RKO (cell line): ENCODE measurements at places on chromosomes 12 and 14.
A peak's percentile ranks its signal among the peaks of the same experiment; 100 is the strongest.

DNA sequence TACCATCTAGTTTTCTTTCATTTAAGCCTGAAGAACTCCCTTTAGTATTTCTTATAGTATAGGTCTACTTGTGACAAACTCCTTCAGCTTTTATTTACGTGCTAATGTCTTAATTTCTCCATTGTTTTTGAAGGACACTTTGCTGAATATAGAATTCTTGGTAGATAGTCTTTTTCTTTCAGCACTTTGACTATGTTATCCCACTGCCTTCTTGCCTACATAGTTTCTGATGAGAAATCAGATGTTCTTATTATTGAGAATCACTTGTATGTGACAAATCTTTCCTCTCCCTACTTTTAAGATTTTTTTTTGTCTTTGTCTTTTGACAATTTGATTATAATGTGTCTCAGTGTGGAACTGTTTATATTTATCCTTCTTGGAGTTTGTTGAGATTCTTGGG, 5.1 kb upstream of the MIS18BP1 start:
- no peak for DNase-seq

DNA sequence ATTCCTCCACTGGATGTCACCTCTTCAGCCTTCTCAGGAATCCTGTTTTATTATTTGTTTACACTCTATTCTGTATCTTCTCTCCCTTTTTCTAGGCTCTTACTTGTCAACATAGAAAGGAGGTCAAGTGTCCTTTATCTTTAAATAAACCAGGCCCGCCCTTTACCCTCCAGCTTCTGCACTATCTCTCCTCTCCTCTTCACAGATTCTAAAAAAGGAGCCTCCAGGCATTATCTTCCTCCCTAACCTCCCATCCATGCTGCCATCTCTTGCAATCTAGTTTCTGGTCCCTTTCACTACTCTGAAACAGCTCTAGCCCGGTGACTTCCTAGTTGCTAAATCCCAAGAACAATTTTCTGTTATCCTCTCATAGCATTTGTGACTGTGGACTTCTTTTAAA, 24.1 kb upstream of the ARID2 start:
- no peak for DNase-seq

DNA sequence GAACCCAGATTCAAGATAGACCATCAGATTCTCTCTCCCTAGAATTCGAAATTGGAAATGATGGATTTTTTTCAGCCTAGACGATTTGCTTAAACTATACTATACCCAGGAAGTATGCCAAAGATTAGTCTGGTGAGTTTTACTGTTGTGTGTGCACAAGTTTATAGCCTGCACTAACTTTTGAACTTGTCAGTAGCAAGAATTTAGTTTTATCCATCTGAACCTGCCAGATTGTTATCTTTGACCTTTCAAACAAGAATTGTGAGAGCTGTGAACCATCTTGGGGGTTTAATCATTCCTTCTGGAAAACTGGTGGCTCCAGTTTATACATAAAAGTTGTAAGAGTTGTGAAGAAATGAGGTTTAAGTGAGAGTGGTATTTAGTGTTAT, 243.5 kb upstream of the DAAM1 start:
- no peak for DNase-seq

DNA sequence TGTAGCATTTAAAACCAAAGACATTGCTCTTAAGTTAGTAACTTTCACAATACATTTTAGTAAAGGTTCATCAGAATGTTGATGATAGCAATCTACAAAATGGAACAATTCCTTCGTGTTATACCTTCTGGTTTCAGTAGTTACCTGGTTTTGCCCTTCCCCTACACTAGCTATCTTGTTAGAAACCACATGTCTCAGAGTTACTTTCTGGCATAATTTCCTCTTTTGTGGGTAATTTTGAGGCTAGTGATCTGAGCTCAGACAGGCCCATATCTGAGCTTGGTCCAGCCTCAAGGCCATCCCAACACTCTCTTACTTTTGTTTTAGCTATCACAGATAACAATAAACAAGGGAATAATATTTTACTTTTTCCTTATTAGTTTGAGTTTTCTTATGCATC, 196.9 kb downstream of the KITLG start:
- DNase-seq = no peak

DNA sequence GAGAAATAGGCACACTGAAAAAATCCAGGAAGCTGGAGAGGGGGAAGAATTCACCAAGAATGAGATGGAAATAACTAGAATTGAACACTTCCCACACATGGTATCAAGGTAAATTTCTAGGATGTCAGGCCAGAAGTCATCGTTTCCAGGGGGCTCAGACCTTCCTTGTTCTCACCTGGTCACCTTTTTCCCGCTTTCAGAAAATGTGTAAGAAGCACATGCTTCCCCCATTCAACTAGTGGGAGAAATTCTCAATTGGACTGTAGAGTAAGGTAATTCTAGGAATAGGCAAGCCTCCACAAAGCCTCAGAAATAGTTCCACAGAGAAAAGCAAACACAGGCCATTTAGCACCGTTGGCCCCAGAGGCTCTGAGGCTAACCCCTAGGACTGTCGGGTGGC, 2.8 kb upstream of the PTMS start:
- no peak for DNase-seq

- DNase-seq = peak; percentile 38
Observed at GRCh38 chr14:21233457-21234076, 35.7 kb downstream of the HNRNPC start.

DNA sequence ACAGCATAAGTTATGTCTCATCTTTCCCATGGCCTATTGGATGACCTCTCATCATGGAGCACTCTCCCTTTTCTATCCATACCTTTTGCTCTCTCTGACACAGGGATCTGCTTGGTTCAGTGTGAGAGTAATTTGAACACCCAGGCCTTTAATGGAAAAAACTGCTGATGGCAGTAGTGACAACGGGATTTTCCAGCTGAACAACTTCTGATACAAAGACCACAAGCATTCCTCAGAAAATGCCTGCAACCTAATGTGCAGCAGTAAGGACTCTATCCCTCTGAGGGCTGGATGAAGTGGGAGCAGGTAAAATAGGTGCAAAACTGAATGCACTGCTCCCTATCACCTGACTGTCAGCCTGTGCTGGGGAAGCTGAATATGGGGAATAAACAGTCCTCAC, 51.0 kb downstream of the KANSL2 start:
- DNase-seq = no peak

DNA sequence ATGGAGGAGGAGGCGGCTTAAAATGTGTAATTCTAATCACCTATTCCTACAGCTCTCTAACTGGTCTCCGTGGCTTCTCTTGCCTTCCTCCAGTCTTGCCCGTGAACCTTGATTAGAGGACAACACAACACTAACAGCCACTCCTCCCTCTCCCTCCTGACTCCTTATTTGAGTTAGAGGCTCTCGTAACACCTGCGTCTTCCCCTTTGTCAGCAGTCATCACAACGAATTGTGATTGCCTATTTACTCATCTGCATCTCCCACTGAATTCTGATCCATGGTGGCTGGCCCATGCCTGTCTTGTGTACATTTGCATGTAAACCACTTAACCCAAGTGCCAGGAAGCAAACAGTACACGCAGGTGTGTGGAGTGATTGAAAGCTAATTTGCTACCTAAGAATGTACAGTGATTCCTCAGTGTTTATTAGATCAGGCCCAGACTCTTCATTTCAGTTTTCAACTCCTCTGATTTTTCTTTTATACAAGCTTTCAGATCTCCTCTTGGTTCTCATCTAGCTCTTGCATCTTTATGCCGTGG, 154.5 kb downstream of the MON2 start:
- no peak for DNase-seq

GRCh38 chr12:110246636-110247339, 34.3 kb upstream of the ATP2A2 start:
- no peak for DNase-seq

DNA sequence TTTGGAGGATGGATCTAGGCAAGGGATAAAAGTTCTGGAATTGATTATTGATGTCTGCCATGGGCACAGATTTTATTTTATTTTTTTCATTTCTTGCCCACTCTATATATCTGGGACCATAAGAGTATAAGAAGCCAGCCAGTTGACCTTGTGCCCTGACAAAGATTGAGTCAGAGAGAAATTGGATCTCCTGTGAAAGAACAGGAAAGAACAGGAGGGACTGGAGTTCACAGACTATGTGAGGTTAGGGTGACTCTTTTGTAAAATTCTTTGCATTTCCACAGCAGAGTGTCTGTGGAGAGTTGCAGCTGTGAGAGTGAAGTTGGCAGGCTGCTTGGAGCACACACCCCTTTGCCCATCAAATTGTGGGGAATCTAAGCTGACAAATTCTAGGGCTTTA, 358.4 kb upstream of the TBX3 start:
- no peak for DNase-seq
